Activated CD4-positive, alpha-beta T cell treated with anti-CD3 and anti-CD28 coated beads, Interleukin-2, amount 50 U/mL, for 16 hours (primary cell): ENCODE measurements at places on chromosomes 16 and 17.

- no peak for DNase-seq
These were observed 9.2 kb downstream of the PIMREG start for GRCh38 chr17:6453279-6454024.

DNA sequence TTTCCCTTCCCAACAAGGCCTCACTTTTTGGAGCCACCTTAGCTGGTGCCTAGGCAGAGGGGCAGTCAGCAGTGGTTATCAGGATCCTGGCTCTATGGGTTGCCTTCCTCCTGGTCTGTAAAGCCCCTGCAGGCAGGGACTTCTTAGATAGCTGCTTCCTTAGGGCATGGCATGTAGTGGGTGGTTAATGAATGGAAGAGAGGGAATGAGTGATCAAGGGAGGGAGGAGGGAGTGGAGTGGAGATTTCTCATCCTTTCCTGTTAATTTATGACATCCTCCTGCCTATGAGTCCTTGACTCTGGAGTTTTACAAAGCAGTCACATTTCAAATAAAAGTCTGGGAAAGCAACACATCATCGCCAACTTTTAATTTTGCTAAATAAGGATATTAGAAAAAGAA, 40.7 kb downstream of the SNX20 start:
- no peak for DNase-seq

DNA sequence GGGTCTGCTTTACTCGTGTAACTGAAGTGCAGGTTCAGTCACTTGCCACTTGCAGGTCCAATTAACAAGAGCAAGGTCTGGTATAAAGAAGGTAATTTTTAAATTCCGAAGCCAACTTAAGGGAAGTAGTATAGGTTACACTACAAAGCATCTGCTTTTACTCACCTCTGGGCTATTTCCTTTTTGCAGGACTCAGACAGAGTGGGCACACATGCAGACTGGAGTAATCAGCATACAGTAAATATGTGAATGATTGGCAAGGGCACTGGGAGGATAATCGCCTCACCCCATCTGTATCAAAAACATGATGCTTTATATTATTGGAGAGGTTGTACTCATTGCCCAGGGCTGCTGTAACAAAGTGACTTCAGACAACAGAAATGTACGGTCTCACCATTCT, 160.1 kb upstream of the CDH5 start:
- DNase-seq = no peak

- DNase-seq = peak; percentile 92
These were observed at the start of gene CCL5 for GRCh38 chr17:35879773-35880654. Gene CCL5 (minus strand): TSS chr17:35880360.

DNA sequence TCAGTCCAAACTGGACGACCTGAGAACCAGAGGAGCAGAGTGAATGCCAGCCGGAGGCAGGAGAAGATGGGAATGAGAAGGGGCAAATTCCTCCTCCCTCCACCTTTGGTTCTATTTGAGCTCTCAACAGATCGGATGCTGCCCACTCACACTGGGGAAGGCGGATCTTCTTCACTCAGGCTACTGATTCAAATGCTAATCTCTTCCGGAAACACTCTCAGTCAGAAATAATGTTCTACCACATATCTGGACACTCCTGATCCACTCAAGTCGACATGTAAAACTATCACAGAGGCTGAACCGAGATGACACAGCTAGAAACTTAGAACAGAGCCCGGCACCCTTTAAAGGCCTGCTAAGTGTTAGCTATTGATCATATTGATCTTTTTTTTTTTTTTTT, 57.4 kb upstream of the GRIN2A start:
- no peak for DNase-seq

- no peak for DNase-seq
These were observed 2.7 kb upstream of the LASP1NB start for GRCh38 chr17:38922538-38923297.

- DNase-seq = peak; percentile 37
These were observed 102.5 kb upstream of the TMEM97 start for GRCh38 chr17:28216528-28216927.

DNA sequence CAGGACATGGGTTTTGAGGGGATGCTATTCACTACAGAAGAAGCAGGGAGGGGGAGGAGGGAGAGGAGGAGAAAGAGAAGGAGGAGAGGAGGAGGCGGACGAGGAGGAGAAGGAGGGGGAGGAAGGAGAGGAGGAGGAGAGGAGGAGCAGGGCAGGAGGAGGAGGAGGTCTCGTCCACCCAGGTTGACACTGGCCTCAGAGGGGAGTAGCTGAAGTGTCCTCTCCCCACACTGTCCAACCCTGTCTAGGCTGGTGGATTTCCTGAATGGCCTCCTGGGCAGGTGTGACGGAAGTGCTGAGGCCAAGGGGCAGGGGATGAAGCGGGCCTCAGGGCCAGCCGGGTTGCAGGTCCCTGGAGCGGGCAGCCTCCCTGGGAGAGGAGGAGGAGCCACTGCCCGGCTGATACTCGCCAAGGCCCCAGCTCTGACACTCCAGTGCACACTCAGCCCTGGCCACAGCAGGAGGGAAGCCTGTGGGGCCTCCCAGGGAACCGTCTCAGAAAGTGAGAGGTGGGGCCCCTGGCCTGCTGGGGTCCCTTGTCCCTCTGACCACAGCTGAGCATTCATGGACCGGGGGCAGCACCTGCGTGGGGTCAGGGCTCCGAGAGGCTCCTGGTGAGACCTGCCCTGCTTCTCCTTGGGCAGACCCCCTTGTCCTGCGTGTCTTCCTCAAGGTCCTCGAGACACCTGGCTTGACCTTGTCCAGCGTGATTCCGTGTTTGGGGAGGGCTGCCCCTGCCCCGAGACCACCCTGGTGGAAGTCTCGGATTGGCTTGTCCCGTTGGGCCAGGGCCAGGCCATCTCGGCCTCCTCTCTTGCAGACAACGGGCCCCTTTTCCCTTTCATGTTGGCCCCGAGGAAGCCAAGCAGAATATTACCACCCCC, 200.6 kb upstream of the CIBAR2 start:
- DNase-seq = no peak

GRCh38 chr17:79707931-79708891, 22.5 kb upstream of the ENPP7 start:
- peak; percentile 59 for DNase-seq

DNA sequence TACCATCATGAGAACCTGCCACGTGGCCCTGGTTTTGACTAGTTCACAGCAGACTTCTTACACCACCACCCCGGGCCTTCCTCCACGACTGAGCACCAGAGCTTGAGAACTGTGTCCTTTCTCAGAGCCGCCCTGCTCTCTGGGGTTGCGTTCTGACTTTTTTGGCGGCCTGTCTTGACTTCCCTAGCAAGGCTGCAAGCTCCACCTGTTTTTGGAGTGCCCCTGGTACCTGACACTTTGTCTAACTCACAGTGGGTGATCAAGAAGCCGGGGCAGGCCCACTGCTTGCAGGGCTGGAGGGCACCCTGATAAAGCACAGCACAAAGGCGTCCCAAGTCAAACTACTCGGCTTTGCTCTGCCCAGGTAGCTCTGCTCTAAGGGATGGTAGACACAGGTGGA, 154.3 kb downstream of the SDK2 start:
- DNase-seq = no peak

- no peak for DNase-seq
These were observed 28.6 kb upstream of the WSB1 start for GRCh38 chr17:27265333-27265732.

- DNase-seq = no peak
These were observed 35.6 kb downstream of the PRKCA start for GRCh38 chr17:66337866-66338485.

- no peak for DNase-seq
These were observed 287.9 kb downstream of the FTO start for GRCh38 chr16:53991754-53992378.

GRCh38 chr16:70359552-70359951, 12.8 kb downstream of the DDX19A start:
- no peak for DNase-seq

DNA sequence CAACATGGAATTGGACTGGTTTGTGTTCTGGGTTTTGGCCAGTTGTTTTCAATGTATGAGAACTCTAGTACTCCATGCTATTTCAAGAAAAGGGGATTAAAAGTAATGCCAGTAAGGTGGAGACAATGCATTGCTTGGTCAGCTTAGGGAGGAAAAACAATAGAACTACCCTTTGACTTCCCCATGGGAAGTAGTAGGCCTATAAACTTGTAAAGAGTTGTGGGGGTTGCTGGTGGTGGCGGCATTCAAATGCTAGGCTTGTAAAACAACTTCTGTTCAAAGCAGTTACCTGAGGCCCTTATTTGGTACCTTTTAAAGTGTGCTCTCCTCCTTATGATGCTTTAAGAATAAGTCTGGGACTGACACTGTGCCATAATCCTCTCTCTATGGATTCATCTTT, 9.4 kb downstream of the MAP3K3 start:
- DNase-seq = no peak

DNA sequence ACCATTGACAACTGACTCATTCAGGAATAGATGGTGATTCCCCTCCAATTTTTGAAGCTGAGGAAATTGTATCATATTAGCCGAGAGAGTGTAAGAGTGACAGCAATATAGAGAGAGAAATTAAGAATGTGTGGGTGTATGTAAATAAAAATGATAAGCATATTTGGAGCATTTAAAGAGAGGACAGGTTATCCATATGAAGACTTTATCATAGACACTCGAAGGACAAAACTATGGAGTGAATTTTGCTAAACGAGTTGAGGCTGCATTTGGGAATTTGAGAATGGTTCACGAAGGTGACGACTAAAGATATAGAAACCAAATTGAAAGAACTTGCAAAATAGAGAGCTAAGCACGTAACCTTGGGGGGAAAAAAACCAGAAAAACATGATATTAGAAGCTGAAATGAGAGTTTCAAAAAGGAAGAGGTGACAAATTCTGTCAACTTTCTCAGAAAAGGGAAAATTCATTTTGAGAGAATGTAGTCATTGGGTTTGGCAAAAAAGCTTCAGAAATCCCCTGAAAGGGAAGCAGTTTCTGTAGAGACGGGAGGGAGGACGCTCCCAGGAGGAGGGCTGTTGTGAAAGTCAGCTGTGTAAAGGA, 129.7 kb downstream of the KCNJ2 start:
- peak; percentile 14 for DNase-seq

- no peak for DNase-seq
These were observed 6.0 kb upstream of the MAPT start for GRCh38 chr17:45888392-45888791.

DNA sequence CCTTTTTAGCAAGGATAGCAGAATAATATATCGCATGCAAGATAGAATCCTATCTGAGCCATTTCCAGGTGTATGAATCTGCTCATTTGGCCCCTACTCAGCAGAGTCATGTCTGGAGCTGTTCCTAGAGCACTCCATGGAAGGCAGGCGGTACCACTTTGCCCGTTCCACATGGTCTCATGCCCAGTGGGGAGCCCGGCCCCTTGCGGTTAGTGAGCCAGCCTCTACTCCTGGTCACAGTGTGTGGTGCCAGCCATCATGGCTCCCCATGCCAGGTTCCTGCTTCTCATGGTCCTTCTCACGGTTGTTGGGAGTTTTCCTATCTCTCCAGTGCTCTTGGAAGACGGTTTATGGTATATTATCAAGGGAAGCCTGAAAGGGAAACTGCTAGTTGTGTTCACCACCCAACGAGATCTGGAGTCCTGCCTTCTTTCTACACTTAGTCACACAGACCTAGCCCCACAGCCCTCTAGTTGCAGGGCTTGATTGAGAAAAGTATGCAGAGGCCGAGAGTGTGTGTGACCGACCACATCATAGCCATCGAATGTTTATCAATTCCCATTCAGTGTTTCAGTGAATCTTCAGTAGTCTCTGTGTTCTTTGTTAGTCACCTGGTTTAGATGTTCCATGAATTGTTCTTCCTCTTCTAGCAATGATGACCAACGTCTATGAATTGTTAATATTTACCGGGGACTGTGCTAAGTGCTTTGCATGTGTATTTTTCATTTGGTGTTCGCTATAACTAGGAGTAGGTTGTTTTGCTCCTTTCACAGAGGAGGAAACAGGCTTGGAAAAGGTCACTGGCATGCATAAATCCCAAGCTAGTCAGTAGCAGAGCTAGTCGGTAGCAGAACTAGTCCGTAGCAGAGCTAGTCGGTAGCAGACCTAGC, 9.6 kb downstream of the JPT2 start:
- DNase-seq = no peak

DNA sequence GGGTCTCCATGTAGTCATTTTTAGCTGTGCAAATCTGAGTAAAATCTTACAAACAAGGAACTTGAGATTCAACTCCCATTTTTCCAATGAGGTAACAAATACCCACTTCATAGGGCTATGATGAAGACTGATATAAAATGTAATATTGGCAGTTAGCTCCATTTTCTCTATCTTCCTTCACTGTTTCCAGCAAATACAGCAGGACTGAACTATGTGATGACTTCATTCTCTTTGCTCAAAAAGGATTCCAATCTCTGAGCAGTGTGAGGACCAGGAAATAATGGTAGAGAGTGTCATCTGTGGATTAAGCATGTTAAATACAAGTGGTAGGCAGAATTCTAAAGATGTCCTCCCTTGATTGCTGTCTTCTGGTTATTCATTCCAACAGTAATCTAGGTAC, 18.3 kb downstream of the RND2 start:
- no peak for DNase-seq

- no peak for DNase-seq
These were observed 6.0 kb downstream of the COX4I1 start for GRCh38 chr16:85805442-85806045.

DNA sequence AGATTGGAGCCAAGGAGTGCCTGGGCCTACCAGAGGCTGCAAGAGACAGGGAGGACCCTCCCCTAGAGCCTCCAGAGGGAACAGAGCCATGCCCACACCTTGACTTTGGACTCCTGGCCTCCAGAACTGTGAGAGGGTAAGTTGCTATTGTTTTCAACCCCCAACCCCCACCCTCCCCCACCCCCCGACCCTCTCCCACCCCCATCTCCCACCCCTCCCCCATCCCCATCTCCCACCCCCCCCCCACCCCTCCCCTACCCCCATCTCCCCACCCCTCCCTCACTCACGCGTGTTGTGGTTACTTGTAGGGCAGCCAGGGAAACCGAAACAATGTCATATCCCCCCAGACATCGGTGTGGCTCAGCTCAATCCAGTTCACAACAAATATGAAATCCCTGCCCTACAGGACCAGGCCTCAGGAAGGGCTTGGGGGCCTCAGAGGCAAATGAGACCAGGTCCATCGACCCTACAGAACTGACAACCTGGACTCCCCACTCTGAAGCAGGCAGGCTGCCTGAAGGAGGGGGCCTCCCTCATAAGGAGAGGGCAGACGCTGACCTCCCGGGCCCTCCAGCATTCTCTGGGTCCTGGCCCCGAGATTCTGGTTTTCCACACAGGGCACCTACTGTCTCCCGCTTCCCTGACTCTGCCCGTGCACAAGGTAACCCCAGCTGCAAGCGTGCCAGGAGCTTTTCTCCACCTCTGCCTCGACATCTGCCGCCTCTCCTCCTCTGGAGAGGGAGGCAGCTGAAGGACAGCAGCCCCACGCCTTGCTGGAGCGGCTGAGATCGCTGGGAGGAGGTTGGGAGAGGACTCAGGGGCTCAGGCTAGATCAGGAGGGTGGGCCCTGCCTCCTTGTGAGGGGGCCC, 3.0 kb upstream of the ZCCHC14 start:
- DNase-seq = no peak

GRCh38 chr16:14635395-14636165, 2.8 kb downstream of the BFAR start:
- DNase-seq = no peak
